ENCODE measurements at places on chromosomes 3 and 15. TPM values are rescaled to one million over a fixed set of nuclear protein-coding genes. Genes with fewer than 3 reads are reported as not detected.

The BTLA gene
- total RNA-seq, result not detected

The CPNE9 gene
- 0.29 TPM for total RNA-seq

The AHSG gene
- not detected for total RNA-seq

The ATP2C1 gene
- total RNA-seq, result 28.4 TPM

The FAM227B gene
- 1.2 TPM for total RNA-seq

The XCR1 gene
- total RNA-seq, result not detected

The WDR93 gene
- total RNA-seq, result 0.21 TPM

The CCRL2 gene
- total RNA-seq, result not detected

The THRB gene
- total RNA-seq, result 2.1 TPM

The DUOX2 gene
- 0.05 TPM for total RNA-seq

The ATP13A4 gene
- not detected for total RNA-seq

The P2RY13 gene
- not detected for total RNA-seq

The HRG gene
- total RNA-seq, result not detected

The HTR3E gene
- not detected for total RNA-seq

The GPR176 gene
- total RNA-seq, result 8.8 TPM

The EFHB gene
- 1.5 TPM for total RNA-seq

The EDEM1 gene
- total RNA-seq, result 15.9 TPM

The COL6A6 gene
- total RNA-seq, result not detected

The AGTR1 gene
- total RNA-seq, result 0.70 TPM

The CYP1A2 gene
- total RNA-seq, result not detected

The LYSMD2 gene
- 16.8 TPM for total RNA-seq

The OSTN gene
- total RNA-seq, result not detected

The FBXW12 gene
- not detected for total RNA-seq

The JMJD7 gene
- total RNA-seq, result 3.4 TPM

The TRH gene
- not detected for total RNA-seq

The RTP2 gene
- total RNA-seq, result not detected

The GOLGA6L1 gene
- not detected for total RNA-seq

The BHLHE40 gene
- total RNA-seq, result 63.3 TPM

The PLA2G4F gene
- not detected for total RNA-seq

Measured in A549 treated with AZD2906 at 1 μM for 4 hours (cell line).